Activated naive CD8-positive, alpha-beta T cell treated with anti-CD3 and anti-CD28 coated beads, Interleukin-2, amount 10 ng/mL, durations not matched to agents 7 days and 5 days (primary cell): ENCODE measurements at places on chromosomes 13 and 19. TPM values are rescaled to one million over a fixed set of nuclear protein-coding genes. Genes with fewer than 3 reads are reported as not detected.

Gene SLC17A7
- 0.25 TPM for total RNA-seq

GRCh38 chr13:101989798-101990350 lies 412.0 kb downstream of the FGF14 start:
- no peak for DNase-seq

- no peak for DNase-seq
Measured at GRCh38 chr19:43752287-43752875, 2.4 kb downstream of the SMG9 start.

Gene CEACAM3
- total RNA-seq = not detected

Gene NPHS1
- not detected for total RNA-seq
